LNCaP clone FGC (cell line): ENCODE measurements at places on chromosomes 6 and 20.
A peak's percentile ranks its signal among the peaks of the same experiment; 100 is the strongest.

DNA sequence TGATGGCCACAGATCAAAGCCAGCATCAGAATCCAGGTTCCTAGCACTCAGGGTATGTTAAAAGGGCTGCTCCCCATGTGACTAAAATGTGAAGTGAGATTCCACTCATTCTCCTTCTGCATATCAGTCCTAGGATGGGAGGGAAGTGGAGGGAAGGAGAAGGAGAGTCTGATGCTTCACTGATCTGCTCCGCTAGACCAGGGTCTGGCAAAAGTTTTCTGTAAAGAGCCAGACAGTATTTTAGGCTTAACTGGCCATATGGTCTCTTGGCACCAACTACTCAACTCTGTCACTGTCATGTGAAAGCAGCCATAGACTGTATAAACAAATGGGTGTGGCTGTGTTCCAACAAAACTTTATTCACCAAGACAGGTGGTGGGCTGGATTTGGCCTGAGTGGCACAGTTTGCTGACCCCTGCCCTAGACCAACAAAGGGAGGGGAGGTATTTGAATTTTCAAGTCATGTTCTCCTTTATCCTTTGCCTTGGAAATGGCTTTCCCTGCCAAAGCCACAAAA is 22.6 kb downstream of the GHRH start:
- no peak for DNase-seq

GRCh38 chr6:43301081-43301870 is 3.2 kb downstream of the SLC22A7 start:
- no peak for DNase-seq

GRCh38 chr6:143982968-143983367 is 25.1 kb downstream of the PLAGL1 start:
- no peak for DNase-seq

- no peak for DNase-seq
These were observed 372.7 kb downstream of the ADGRB3 start for GRCh38 chr6:69007781-69008180.

DNA sequence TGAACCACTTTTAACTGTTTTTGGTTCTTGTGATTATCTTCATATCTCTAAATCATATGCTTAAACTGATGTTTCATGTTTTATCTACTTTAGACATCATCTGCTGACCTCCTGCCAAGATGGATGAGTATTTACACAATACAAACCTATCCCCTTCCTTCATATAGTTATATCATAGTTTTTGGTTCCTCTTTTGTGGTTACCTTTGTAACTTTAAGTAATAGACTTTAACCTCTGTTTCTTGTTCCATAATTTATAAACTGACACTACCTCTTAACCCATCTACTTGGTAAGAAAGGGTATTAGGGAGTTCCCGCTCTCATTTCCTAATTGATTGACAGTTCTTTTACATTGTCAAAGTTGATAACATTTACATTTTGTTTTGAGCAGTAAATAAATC is 11.9 kb downstream of the PCMT1 start:
- DNase-seq = peak; percentile 13

DNA sequence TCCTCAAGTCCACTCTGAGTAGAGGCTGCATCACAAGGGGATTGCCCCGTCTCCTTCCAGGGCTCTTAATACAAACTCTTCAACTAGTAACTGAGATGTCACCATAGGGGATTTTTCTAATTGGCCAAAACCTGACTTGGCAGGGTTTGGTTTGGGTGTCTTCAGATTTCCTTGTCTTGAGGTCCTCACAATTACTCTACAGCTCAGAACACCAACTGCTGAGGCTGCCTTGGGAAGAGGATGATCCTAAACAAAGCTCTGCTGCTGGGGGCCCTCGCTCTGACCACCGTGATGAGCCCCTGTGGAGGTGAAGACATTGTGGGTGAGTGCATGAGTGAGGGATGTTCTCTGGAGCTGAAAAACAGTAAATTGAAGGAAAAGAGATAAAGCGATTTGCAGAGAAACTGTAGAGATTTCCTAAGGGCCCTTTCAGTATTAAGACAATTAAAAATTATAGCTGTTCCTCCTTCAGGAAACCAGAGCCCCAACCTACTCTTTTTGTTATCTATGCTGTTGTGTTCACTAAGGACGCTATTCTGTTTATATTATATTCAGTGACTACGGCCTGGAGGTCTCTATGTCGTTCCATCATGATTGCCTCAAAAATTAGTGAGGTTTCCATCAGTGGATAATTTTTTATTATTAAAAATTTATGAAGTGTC is at the start of gene HLA-DQA1:
TSS of gene HLA-DQA1 (plus strand) at position 188 of the 662 bp plus-strand sequence. CDS start at position 241, 53 bp downstream.
- no peak for DNase-seq

DNA sequence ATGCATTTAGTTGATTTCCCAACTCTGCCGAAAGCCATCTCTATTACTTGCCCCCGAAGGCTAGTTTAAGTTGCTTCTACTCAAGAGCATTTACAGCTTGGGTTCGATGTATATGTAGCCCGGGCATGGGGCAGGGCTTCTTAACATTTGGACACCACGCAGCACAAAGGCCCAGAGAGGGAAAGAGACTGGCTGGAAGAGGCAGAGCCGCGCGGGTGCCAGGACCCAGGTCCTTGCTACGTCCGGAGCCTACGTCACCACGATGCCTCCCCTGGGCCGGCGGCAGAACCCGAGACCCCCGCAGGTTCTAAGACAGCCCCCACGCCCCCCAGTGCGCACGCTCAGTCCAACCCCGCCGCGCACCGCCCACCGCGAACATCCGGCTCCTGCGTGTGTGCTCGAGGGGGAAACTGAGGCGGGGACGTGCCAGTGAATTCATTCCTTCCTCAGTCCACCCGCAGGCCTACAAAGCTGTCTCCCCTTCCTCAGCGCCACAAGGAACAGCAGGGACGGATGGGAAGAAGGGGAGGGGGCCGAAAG is 367 bp upstream of the PCIF1 start:
- DNase-seq = no peak

GRCh38 chr6:73302339-73302738 is 39.3 kb upstream of the KHDC1 start:
- DNase-seq = peak; percentile 45

DNA sequence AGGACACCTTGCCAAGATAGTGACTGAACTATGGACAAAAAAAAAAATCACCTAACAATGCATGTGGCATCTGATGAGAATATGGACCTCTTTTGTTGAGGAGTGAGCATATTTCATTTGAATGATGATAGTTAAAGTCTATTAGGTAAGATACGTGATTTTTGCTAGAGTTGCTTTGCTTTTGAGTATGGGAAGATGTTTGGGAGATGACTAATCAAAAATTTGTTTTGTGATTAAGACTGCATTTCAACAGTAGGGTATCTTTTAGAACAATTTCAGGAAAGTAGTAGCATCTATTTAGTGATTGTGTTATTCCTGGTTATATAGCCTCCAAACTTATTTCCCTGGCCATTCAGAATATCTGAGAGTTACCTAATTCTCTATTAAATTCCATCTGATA is 878.6 kb upstream of the CITED2 start:
- no peak for DNase-seq

GRCh38 chr6:170535004-170535403 is 18.1 kb downstream of the PSMB1 start:
- no peak for DNase-seq

DNA sequence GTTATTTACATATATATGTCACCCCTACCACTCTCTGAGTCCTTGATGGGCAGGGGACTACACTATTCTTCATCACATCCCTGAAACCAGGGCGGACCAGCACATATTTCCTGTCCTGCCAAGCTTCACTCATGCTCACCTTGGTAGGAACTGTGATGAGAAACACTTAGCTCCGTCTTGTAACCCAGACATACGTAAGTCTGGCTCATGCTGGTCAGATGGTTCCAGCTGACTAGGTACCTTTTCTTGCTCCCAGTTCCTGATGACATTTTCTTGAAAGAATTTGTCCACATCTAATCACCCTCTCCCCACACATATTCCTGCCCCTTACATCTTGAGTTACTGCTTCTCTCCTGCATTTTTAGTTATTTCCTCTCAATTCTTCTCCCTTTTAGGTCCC is 122.2 kb upstream of the MYLIP start:
- no peak for DNase-seq

DNA sequence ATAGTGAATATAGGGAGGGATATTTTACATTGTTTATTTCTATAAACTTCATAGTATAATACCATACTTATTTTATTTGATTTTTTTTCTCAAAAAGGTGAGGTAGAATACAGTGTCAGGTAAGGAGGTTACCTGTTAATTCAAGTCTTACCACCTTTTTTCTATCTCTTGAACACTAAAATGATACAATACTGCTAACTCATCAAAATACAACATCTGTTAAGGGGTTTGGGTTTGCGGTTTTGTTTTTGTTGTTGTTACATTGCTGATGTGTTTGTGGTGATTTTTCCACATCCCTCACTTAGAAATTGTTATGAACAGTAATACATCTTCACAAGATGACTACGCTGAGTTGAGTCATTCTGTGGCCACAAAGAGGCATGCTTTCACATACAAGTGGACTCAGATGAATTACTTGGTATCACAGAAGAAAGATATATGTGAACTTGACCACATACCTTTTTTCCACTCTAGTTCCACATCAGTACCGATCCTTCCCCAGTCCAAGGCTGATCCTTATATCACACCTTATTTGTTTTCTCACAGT is 139.4 kb upstream of the ID4 start:
- DNase-seq = no peak

GRCh38 chr6:156657296-156657695 is 119.9 kb upstream of the ARID1B start:
- no peak for DNase-seq

GRCh38 chr6:80618953-80619352 is 512.5 kb downstream of the BCKDHB start:
- DNase-seq = no peak

- no peak for DNase-seq
These were observed 24.9 kb downstream of the DPPA5 start for GRCh38 chr6:73329201-73329600.

- DNase-seq = no peak
These were observed 85.5 kb downstream of the WASF1 start for GRCh38 chr6:110093981-110094380.

DNA sequence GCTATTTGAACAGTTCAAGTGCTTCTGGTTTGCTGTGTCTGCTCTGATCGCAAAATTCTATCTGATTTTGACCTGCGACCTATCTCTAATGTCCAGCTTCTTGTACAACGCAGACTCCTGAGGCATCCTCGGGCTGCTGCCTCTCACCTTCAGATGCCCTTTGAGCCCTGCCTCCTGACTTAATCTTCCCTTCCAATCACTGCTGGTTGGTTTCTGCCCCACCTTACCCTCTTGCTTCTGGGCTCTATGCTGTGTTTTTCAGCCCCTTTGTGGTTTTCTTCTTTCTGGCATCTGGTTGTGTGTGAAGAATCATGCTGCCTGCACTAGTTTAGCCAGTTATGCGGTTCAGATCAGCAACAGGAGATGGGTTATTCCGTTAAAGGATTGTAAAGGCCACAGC is 131.2 kb upstream of the THEMIS start:
- DNase-seq = no peak

DNA sequence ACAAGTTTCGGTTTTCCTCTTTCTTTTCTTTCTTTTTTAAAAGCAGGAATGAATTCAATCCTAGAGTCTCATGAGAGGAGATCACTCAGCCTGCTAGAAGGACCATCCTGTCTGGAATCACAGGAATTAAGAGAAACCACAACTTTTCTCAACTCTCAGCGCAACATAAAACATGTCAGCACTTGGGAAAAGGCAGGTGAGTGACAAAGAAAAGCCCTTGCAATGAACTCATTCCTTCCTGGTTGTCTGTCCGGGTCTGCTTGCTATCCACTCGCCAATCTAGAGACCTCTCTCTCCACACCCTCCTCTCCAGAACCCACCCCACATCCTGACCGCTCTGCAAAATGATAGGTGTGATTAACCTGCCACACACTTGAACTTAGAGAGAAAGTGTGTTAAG is 253.8 kb downstream of the LY86 start:
- no peak for DNase-seq

GRCh38 chr6:143598466-143599080 is 79.2 kb upstream of the PHACTR2 start:
- no peak for DNase-seq

GRCh38 chr6:69868252-69868804 is 2.0 kb downstream of the COL19A1 start:
- DNase-seq = no peak

DNA sequence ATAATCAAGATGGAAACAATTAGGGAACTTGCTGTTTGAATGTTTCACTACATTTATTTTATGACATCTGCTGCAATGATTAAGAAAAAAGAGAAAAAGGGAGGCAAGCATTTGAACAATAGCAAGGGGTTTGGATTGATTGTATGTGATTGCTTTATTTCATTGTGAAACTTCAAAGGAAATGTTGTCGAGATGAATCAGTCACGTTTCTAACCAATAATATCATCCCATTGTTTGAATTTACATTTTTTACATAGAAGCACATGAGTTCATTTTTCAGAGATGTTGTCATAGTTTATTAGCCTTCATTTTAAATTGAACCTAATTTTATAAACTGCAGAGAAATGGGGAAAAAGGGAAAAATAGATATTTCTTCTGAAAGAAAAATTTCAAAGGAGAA is 572.0 kb downstream of the KIF16B start:
- DNase-seq = no peak

DNA sequence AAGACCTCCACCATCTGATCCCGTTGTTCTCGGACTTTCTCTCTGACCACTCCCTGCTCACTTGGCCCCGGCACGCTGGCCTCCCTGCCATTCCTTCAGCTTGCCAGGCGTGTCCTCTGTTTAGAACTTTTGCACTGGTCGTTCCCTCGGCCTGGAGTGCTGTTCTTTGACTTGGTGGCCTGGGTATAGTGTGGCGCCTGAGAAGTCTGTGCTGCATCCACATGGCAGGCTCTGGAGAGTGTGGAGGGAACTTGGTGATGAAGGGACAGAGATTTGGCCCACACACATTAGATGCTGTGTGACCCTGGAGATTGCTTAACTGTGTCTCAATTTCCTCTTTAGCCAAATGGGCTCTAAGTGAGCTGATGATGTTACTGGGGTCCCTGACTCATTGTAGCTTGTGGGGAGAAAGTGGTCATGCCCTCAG is 13.0 kb upstream of the TGM2 start:
- no peak for DNase-seq

GRCh38 chr20:53677447-53678314 is 84.0 kb upstream of the ZNF217 start:
- no peak for DNase-seq

DNA sequence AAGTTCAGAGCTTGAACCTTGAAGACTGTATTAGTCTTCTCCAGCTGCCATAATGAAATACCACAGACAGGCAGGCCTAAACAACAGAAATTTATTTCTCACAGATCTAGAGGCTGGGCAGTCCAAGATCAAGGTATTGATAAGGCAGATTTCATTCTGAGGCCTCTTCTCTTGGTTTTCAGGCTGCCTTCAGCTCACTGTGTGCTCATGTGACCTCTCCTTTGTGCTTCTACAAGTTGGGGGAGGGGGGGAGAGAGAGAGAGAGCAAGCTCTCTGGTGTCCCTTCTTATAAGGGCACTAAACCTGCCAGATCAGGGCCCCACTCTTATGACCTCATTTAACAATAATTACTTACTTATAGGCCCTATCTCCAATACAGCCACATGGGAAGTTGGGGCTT is 102.6 kb upstream of the RSPO3 start:
- DNase-seq = no peak

GRCh38 chr6:139156551-139156950 is 21.7 kb downstream of the HECA start:
- DNase-seq = no peak

- no peak for DNase-seq
These were observed 204.5 kb downstream of the ZDHHC14 start for GRCh38 chr6:157585274-157586087.
